ENCODE measurements at places on chromosomes 1 and 21. TPM values are rescaled to one million over a fixed set of nuclear protein-coding genes. Genes with fewer than 3 reads are reported as not detected.

GRCh38 chr1:22792396-22793160 lies 81.9 kb downstream of the EPHB2 start:
- DNase-seq = no peak

AKR7A3 gene
- total RNA-seq = not detected

ZSCAN20 gene
- 3.8 TPM for total RNA-seq

CFHR5 gene
- total RNA-seq = not detected

- DNase-seq = peak; percentile 63
These were observed 16.4 kb downstream of the TP73 start for GRCh38 chr1:3668585-3669300.

DNA sequence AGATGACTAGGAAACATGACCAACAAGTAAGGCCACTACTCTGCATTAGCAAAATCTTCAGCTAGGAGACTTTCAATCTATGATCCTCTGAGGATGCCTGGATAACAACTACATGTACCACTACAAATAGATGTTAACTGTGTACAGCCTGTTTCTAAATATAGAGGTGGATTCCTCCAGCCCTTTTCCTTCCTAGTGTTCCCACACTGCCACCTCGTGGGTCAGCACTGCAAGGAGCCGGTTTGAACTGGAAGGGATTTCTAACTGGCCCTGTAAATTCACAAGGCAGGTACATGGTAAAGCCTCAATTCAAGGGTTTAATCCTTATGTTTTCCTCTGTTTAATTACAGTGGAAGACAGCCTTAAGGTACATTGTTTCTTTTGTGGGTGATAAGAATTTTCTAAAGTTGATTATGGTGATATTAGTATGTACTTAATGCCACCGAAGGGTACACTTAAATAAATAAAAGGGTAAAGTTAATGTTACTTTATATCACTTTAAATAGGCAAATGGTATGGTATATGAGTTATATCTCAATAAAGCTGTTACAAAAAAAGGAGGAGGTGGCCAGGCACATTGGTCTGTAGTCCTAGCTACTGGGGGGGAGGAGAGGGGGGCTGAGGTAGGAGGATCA lies 14.4 kb downstream of the SMYD3 start:
- DNase-seq = peak; percentile 70

DNA sequence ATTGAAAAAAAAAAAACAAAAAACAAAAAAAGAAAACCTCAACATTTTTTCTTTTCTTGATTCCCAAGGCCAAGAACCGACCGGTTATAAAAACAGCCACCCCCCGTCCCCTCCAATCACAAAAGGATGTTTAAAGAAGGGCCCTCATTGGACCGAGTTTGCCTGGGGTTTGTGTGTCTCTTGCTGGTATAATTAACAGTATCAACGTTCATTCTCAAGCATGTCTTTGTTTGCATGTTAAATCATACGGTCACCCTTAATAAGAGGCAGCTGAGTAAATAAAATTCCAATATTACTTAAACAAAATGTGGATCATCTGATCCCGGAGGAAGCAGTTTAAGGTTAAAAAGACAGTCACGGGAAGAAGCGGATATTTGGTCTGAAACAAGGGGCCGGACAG lies 201.1 kb downstream of the PRDM2 start:
- no peak for DNase-seq

XCL1 gene
- total RNA-seq = not detected

UBL4B gene
- not detected for total RNA-seq

DNA sequence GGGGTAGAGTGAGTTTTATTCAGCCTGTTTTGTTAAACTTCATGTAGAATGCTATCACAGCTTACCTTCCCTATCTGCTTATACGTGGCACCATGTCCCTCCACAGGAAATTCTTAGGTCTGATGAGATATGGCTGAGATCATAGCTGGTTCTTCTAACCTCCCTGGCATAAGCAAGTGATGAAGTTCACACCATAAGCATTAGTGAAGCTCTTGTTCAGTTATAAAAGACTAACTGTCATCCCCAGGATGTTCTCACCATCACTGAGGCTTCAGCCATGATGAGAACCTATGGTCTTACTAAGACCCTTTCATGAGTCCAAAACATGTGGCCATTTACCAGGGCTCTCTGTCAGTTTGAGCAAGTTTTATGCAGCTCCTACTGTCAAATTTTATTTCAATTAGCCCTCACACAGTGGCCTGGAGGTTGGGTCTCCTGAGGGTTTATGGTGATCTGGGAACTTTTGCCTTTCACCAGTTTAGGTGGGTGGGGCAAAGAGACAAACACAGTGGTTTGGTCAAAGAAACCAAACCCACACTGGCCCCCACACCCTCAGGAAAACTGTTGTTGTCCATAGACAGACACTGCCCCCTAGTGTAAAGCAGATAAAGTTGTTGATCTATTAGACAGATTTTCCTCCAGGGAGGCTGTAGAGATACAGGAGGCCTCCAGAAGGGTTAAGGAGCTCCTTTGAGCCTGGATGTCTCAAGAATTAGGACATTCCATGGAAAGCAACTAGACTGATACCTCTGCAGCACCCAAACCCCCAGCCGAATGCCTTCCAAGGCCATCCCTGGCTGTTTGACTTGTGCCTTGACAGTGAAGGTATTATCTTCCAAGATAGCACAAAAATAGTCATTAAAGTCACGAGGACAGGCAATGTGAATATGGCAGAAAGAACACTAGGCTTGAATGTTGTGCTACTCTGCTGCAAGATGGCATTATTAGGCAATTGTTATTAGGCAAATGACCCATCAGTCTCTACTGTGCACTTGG lies 5.0 kb downstream of the SLC22A15 start:
- DNase-seq = peak; percentile 62

FCRLB gene
- total RNA-seq = 0.51 TPM

GRCh38 chr1:24588573-24588972 lies 32.7 kb downstream of the NCMAP start:
- no peak for DNase-seq

DNA sequence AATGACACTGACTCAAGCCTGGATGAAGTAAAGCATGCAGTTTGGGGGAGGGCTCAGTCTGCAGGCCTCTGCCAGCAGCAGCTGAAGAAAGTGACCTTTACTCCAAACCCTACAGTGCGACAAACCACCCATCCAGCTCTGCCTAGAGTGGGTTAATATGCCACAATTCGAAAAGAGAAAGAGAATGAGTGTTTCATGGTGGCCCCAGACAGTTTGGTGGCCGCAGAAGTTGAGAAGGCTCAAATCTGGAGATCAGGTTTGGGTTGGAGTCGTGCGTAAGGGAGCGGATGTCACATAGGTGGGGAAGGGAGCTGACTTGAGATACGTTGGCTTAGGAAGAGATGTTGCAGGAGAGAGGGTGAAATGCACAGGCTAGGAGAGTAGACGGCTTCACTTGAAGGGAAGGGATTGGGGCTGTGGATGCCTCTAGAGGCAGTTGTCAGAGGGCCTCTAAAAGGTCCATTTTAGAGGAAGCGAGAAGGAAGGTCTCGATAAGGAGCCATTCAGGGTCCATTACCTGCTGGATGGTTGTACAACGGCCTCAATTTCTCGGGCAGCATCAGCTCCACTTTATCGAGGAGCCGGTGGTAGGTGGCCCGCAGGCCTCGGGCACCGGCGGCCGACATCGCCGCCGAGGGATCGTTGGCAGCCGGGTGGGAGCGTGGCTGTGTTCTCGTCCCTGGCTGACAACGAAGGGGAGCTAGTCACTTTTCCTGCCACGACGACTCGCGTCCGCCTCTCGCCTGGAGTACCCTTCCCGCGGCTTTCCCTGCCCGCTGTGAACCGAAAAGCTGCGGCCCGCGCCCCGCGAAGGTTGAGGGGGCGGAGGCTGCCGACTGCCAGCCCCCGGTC lies 1.0 kb upstream of the DCAF6 start:
- peak; percentile 17 for DNase-seq

DNA sequence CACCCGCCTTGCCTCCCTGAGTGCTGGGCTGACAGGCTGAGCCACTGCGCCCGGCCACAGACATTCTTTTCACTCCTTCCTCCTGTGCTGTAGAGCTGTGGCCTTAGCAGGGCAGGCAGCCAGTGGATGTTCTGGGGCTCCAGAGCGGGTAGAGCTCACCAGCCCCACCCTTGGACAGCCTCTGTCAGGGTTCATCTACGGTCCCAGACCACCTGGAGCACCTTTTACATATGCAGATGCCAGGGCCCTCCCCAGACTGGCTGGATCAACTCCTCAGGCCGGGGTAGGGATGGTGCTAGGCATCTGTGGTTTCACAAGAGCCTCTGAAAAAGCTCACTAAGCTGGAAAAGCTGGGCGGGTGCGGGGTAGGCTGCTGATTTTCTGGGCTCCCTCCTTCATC lies 4.6 kb downstream of the ATP13A2 start:
- DNase-seq = no peak

GRCh38 chr1:99315305-99315704 lies 51.0 kb downstream of the PLPPR4 start:
- no peak for DNase-seq

- no peak for DNase-seq
These were observed 52.8 kb upstream of the COL6A2 start for GRCh38 chr21:46045154-46045553.

DNA sequence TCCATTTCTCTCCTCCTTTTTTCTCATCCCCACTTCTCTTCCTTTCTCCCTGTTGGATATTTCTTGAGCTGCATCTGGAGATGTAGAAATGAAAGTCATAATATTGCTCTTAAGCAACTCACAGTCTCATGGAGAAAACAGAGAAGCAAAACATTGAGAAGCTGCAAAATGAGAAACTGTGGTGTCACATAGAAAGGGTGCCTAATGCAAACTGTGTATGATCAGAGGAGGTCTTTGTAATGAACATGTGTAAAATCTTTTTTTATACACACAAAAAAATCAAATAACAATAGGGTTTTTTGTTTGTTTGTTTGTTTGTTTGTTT lies 11.8 kb upstream of the SLAMF7 start:
- DNase-seq = no peak

DNA sequence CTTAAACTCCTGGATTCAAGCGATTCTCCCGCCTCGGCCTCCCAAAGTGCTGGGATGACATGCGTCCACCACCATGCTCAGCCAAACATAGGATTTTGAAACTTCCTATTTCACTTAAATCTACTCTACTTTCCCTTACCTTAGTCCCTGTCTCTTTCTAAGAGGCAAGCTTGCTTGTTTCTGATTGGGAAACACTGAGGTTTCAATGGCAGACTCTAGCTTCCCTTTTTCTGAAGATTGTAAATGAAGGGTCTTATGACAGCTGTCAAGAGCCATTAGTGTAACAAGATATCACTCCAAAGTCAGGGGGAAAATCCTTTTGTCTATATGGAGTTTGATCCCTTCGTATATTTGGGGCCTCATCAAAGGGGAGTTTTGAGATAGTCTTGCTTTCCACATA lies 23.5 kb upstream of the LMO4 start:
- no peak for DNase-seq

- no peak for DNase-seq
These were observed 24.0 kb upstream of the CDC7 start for GRCh38 chr1:91476533-91477217.

Measured in H4 (cell line).